ENCODE measurements at places on chromosomes 3 and 15.

- no peak for DNase-seq
These were observed 162.4 kb upstream of the ROBO1 start for GRCh38 chr3:79930196-79930595.

- no peak for DNase-seq
These were observed 226.9 kb downstream of the ZNF385D start for GRCh38 chr3:21524133-21524532.

DNA sequence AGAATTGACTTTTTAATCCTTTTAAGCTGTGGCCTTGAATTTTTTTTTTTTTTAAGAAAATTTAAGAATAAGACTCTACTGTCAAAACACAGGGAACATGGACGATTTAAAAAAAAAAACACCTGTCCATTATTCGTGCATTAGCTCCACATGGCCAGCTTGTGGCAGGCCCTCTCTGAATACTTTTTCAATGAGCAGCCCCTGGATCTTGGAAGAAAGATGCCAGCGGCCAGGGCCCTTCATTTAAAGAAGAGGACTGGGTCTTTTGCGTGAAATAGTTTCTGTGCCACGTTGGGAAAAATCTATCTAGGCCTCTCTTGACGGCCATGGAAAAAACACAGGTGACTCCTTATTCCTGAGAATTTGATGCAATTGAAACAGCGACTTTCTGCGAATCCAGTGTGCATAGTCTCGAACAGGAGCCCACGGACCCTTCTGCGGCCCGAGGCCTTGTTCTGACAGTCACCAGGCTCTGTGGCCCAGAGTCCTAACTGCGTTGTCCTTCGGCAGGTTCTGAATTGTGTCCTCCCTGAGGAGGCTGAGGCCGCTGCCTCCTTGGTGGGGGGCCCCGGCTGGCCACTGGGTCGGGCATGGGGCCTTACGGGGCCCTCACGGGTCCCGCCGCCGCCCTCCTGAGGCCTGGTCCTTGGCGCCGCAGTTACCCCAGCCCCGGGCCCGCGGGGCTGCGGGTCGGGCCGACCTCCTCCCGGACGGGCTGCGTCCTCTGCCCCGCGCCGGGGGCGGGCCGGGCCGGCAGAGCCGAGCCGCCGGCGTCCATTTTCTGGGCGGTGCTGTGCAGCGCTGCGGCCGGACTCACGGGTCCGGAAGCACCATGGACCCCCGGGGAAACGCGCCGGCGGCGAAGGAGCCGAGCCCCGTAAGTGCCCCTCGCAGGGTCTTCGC lies 33.5 kb downstream of the ZBTB38 start:
- peak; percentile 40 for DNase-seq

GRCh38 chr3:34864011-34864410 lies 775.3 kb upstream of the ARPP21 start:
- DNase-seq: no peak

GRCh38 chr3:73557986-73558726 lies 66.6 kb downstream of the PDZRN3 start:
- DNase-seq: no peak

- no peak for DNase-seq
These were observed 19.5 kb downstream of the AVEN start for GRCh38 chr15:34019369-34019990.

DNA sequence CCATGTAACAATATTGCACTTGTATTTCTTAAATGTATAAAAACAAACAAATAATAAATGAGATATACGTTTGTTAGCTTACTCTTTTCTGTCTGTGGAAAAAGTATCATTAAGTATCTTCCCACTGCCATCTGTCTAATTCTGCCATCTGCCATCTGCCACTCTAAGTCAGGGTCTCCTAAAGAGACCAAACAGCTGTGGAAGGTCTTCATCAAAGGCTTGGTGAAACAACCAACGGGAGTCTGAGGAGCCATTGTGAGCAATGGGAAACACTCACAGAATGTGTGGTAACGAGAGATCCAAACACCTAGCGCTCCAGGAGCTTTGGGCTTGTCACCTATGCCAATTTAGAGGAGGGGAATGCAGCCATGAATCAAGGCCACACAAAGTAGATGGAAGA lies 28.7 kb upstream of the PFN2 start:
- no peak for DNase-seq

DNA sequence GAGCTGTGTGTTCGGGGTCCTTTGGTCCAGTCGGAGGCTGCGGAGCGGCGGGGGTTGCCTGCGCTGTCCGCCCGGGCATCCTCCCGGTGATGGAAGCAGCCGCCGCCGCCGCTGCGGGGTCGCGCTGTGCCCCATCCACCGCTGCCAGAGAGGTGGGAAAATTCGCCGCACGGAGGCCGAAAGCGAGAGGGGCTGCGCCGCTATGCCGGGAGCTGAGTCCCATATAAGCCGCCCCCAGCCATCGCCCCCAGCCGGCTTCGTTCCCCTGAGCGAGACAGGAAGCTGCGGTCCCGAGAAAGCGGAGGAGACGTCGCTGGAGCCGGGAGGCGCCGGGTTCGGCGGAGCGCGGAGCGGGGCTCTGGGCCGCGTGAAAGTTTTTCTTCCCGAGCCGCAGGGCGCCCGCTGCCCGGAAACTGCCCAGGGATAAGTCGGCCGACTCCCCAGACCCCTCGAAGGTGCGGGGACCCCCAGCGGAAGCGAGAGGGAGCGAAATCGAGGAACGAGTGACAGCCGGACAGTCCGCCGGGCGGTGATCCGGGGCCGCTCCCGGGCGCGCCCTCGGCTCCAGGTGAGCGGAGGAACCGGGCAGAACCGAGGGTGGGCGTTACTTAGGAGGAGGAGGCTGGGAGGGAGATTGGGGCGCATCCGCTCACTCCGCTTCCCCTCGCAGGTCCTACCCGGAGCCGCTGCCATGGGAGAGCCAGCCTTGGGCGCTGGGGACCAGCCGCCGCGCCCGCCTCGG lies 574 bp downstream of the CHST2 start:
- peak; percentile 8 for DNase-seq

Measured in CD4-positive, alpha-beta T cell treated with Interleukin-6 at 100 ng/mL for 8 hours (primary cell).